ENCODE measurements at places on chromosomes 7 and 10.

DNA sequence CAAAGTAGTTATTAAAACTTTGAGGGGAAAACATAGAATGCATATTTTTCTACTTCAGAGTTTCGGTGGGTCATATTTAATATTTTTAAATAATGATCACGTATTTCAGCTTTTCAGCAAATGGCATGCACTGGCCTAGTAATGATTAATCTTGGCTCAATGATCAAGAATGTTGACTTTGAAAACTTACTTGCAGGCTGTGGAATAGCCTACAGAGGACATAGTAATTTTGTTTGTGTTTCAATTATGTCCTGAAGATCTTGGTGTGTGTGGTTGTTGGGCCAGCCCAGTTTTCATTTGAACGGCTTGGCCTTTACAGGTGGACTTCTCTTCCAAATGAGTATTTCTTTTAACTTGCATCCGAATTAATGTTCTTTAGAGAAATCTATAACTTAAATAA is 35.1 kb downstream of the ADD3 start:
- no peak for DNase-seq

- DNase-seq = no peak
Observed at GRCh38 chr10:49138361-49138891, 4.6 kb upstream of the FAM170B start.

DNA sequence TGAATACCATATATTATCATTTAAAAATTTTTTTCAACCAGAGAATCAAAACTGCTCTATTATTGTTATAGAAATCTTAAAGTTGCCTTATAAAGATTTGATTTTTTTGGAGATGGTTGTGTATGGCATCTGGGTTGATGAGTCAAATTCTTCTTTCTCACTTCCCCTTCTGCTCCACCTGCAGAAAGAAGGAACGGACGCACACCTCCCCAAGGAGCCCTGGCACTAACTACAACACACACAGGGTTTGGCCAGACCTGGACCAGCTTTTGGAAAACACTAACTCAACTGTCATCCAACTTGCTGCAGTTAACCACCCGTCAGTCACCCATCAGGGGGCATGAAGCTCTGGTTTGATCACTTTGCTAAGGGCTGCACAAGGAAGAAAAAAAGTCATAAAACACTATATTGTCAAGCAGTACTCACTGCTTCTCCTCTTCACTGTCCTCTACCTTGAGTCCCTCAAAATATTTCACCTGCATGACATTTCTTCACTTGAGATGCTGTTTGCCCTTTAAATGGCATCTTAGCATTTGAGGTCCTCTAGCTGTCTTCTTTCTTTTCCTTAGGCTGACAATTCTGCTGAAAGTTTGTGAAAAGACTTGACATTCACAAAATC is 266.7 kb upstream of the PHF14 start:
- no peak for DNase-seq

DNA sequence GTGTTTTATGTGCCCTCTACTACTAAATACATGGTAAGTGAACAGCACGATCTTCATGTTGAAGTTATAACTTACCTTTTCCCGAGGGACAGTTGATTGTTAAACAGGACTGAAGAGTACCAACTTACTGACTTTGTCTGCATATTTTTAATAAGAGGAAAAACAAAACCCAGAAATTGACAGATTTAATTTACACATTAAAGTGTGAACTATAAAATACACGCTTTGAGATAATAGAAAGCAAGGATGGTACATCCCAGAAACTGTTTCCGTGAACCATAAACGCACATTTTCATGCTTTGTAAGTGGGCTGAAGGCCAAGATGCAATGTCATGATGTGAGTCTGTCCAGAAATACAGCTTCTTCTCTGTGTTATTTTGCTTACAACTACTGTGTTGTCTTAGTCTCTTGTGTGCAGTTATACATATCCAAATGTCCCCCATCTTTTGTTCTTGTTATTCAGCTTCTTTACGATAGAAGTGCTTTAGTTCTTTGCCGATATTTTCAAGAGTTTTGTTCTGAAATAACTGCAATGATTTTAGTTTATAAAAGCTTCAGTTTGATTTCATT is 190.1 kb downstream of the MLLT10 start:
- DNase-seq = no peak

DNA sequence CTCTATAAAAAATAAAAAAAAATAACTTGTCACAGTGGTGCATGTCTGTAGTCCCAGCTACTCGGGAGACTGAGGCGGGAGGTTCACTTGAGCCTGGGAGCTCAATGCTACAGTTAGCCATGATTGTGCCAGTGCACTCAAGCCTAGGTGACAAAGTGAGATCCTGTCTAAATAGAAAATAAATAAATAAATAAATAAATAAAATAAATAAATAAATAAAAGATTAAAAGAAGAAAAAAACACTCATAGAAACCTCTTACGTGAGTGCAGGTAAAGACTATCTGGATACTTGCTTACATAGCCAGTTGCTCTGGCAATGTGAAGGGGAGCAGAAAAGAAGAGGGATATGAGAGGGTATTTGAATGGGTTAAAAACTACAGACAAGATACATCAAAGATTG is 242.5 kb upstream of the PCDH15 start:
- DNase-seq = no peak

GRCh38 chr10:12241810-12242529 is 46.0 kb downstream of the CDC123 start:
- DNase-seq = no peak

DNA sequence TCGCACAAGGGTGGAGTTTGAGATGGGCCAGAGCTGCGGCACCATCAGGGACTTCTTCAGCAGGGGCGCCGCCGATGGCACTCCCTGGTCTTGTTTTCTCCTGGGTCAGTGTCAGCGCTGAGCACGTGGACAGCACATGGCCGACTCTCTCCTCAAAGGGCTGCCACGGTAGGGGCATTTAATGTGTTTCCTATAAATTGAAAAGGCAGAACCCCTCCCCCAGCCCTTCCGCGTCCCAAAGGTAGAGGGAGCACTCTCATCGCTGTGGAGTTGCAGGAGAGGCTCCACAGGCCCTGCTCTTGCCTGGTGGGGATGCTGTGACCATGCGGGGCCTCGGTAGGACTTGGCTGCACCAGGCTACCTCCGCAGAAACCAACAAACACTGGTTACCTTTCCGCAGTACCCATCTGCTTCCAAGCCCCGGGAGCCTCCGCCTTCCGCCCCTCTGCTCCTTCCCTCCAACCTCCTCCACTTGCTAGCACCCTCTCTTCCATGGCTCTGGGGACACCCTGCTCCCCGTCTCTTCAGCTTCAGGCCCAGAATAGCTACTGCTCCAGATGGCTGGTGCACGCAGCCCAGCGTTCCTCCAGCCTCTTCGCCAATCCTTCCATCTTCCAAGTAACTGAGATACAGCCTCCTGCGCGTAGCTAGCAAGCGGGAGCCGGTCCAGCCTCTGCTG is 166.3 kb upstream of the ADCY1 start:
- DNase-seq = no peak

All from cortex of kidney (tissue), 1 donor.